ENCODE measurements at places on chromosomes 1 and 21. TPM values are rescaled to one million over a fixed set of nuclear protein-coding genes. Genes with fewer than 3 reads are reported as not detected.

The DPT gene
- total RNA-seq: not detected

The NTMT2 gene
- not detected for total RNA-seq

The RRP1B gene
- total RNA-seq: 44.8 TPM

The C1orf87 gene
- total RNA-seq: not detected

The PPM1J gene
- 0.81 TPM for total RNA-seq

The PTGER3 gene
- total RNA-seq: not detected

The AKT3 gene
- total RNA-seq: 76.5 TPM

The FAM163A gene
- 0.07 TPM for total RNA-seq

The EPS8L3 gene
- total RNA-seq: 0.26 TPM

The GJA9 gene
- not detected for total RNA-seq

The CELA3B gene
- 0.26 TPM for total RNA-seq

All from pulmonary artery endothelial cell (primary cell).